ENCODE measurements at places on chromosomes 11 and 22.
A peak's percentile ranks its signal among the peaks of the same experiment; 100 is the strongest.

DNA sequence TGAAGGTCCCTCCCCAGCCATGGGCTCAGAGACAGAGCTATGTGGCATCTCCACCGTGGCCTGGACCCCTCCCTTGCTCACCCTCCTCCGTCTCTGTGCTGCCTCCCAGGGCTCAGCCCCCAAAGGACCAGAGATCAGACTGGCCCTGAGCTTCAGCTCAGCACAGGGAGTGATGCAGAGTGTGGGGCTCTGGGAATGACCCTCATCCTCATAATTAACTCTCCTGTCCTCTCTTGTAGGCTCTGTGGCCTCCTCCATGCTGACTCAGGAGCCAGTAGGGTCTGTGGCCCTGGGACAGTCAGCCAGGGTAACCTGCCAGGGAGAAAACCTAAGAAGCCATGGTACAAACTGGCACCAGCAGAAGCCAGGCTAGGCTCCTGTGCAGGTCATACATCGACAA is 28.7 kb downstream of the GGTLC2 start:
- DNase-seq = no peak

DNA sequence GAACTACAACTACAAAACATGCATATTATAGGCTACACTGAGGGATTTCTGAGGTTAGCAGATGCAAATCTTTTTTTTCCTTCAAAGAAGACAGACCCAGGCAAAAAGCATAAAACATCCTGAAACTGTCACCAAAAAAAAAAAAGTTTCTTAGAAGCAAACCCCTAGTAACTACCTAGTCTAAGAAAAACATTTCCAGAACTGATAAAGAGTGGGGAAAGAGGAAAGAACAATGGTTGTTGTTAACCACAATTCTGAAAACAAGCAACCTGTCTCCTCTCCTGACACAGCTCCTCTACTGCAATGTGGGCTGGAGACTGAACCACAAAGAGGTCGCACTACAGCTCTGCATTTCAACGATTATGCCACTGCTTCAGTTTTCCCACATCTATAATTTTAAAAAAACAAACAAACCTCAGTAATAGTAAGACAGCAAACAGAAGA is 15.0 kb downstream of the DENND5A start:
- DNase-seq = no peak

DNA sequence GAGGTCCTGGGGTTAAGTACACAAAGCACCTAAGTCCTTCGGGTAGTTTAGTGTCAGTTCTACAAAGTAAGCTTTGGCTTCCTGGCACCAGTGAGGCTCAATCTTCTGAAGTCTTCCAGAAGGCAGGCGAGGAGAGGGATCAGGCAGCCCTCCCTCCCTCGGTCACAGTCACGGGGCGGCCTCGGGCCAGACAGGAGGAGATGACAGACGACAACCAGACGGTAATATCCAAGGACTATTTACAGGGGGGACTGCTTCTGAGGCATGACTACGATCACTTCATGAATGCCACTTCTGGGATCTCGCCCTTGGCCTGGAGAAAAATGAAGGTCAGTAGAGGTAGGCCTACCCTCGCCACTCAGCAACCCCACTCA is 383 bp upstream of the TMEM223 start:
- DNase-seq = no peak

GRCh38 chr11:95123556-95123955 is 33.9 kb downstream of the ENDOD1 start:
- DNase-seq = no peak

DNA sequence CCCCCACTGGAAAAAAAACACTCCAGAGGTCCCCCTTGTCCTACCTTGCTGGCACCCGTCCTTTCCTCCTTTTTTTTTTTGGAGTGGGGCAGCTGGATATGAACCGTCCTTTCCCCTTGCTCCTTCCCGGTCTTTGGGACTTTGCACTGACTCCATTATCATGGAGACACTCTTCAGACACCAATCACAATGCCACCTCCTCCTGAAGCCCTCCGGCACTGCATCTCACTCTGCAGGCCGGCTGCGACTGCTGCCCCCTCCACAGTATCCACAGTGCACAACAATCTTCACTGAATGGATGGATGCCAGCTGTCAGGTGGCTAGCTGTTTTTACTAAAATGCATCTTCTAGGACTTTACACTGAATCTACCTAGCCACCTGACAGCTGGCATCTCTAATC is 12.7 kb upstream of the RGL4 start:
- peak; percentile 7 for DNase-seq

DNA sequence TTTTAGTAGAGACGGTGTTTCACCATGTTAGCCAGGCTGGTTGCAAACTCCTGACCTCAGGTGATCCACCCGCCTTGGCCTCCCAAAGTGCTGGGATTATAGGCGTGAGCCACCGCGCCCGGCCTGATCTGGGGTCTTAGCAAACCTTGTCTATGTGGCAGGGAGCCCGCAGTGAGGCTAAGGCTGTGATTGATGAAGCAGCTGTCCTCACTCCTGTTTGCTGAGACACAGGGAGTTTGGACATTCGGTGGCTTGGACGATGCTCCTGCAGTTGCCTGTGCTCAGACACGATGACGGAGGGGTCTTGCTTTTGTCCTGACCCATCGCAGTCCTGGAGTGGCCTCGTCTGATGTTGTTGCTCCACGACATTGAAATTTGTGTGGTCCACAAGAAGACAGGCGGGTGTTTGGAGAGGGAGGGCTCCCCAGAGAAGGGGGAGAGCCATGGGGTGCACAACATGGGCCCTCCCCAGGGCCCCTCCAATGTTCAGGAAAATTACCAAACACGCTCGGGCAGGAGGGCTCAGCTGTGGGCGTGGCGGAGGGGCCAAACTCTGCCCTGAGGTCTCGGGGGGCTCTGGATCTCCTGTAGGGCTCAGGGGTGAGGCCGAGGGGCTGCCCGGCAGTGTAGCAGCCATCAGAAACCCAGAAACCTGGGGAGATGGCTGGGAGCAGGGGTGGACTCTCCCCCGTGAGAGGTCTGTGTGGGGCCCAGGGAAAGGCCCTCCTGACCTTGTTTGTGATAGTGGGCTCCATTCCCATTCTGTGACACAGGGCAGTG is 41.8 kb upstream of the PRR5 start:
- no peak for DNase-seq

GRCh38 chr11:120039039-120039438 is 98.9 kb downstream of the TRIM29 start:
- no peak for DNase-seq

- DNase-seq = no peak
Observed at GRCh38 chr22:43274595-43275240, 68.5 kb downstream of the SCUBE1 start.

- no peak for DNase-seq
Observed at GRCh38 chr22:29284196-29284595, 16.1 kb downstream of the EWSR1 start.

DNA sequence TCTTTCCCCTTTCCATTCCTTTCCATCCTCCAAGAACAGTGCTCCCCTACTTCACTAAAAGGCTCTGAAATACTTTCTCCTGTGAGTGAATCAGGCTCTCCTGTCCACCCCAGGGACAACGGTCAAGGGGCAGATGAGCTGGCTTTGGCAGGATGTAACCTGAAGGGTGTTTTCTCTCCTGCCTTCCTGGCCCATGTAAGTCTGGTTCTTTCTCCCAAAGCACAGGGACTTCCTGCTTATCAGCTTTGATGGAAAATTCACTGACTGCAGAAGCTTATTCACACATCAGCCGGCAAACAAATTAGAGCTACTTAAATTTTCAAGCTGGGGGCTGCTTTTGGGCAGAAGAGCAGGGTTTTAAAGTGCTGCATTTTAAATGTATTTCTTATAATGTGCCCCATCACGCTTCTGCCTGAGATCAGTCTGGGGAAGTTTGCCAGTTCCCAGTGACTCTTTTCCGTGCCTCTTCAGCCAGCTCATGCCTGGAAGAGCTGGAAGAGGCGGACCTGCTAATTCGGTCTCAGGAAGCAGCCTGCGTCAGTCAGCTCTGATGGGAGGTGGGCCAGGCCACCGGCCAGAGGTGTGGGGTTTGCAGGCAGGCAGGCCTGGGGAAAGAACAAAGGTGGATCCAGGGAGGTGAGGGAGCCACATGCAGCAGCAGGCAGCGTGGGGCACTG is 140.4 kb upstream of the TBCEL start:
- DNase-seq = no peak

GRCh38 chr11:64121663-64122410 is 44.1 kb downstream of the MACROD1 start:
- DNase-seq = no peak

DNA sequence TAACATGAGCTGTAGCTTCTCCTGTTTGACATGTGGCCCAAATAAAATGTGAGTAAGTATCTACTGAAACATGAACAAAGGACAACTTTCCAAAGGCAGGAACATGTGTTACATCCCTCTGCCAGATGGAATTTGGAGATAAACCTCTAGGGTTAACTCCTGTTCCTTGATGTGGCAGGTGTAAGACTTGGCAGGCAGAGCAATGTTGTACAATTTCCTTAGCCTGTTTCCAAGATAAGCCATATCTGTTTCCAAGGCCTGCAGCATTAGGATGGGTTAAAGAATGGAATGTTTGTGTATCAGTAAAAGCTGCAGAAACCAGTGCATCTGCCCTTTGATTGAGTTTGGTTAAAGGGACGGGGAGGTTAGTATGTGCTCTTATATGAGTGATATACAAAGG is 8.8 kb upstream of the DNAJB13 start:
- no peak for DNase-seq

DNA sequence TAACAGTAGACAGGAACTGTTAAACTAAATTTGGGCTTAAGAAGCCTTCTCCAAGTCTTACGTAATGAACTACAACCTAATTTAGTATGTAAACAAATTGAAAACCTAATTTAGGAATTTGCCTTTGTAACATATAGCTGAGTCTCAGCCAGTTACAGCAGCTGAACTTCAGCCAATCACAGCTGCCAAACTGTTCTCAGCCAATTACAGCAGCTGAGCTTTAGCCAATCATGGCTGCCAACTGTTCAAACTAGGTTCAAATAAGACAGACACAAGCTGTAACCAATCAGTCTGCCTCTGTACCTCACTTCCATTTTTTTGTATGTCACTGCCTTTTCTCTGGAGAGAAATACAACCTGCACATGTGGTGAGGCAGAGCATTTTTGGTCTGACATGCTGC is 95.0 kb upstream of the CD44 start:
- no peak for DNase-seq

DNA sequence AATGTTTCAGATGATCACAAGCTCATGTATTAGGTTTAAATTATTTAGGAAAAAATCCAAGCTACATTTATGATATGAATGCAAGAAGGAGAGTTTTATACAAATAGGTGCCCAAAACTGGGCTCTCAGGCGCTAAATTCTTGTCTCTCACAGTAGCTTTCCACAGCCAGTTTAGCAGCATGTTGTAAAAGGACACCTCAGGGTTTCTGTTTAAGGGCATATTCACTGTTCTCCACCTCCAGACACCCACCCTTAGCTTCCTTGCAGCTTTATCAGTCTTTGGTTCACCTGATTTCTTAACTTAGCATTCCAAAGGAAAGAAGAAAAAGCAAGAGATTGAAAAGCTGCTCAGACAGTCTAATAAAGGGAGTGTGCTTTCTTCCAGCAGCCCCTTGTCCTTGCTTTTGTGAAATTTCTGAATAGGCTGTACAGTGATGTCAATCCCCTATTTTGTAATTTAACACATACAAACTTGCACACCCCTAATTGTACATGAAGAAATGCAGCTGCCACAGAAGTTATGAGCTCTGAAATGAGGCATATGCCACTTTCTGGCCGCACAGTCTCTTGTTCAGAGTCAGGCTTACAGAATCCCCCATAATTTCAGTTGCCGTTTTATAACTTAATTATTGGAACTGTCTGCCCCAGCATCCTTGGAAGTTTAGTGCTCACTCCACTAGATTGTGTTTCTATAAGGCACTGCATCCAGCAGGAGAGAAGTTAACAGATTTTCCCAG is 262.1 kb downstream of the DDX10 start:
- no peak for DNase-seq

DNA sequence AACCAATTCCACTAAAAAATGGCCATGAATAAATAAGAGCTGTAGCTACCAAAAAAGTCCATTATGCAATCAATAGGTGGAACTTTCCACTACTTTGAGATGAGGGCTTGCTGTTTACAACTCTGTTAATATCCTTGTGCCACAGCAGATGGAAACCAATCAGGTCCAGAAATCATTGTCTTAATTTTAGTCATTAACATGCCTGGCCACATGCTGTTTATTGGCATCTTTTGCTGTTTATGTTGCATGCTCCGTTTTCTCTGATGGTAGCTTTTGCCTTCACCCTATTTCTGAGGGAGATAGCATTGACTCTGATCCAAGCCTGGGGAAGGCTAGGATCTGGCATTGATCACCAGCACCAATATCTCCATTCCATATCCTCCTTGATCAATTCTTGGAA is 192.9 kb upstream of the SEZ6L start:
- no peak for DNase-seq

DNA sequence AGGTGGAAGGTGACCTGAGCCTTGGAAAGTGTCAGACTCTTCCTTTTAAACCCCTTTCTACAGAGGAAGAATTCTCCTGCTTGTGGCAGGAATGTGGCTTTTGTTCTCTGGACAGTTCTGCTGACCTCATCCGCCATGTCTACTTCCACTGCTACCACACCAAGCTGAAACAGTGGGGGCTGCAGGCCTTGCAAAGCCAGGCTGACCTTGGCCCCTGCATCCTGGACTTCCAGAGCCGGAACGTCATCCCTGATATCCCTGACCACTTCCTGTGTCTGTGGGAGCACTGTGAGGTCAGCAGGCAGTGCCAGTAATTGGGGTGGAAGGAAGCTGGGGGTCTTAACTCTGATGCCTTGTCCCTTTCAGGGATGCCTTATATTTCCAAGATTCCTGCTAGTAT is 9.3 kb downstream of the HINFP start:
- DNase-seq = no peak

GRCh38 chr11:92211576-92212167 is 12.9 kb upstream of the FAT3 start:
- DNase-seq = no peak

GRCh38 chr11:8019314-8020243 is 32.4 kb downstream of the EIF3F start:
- DNase-seq = peak; percentile 56

GRCh38 chr11:64306876-64307622 is 1.7 kb downstream of the ESRRA start:
- no peak for DNase-seq

- DNase-seq = no peak
Observed at GRCh38 chr11:73147771-73148681, 5.9 kb upstream of the FCHSD2 start.

DNA sequence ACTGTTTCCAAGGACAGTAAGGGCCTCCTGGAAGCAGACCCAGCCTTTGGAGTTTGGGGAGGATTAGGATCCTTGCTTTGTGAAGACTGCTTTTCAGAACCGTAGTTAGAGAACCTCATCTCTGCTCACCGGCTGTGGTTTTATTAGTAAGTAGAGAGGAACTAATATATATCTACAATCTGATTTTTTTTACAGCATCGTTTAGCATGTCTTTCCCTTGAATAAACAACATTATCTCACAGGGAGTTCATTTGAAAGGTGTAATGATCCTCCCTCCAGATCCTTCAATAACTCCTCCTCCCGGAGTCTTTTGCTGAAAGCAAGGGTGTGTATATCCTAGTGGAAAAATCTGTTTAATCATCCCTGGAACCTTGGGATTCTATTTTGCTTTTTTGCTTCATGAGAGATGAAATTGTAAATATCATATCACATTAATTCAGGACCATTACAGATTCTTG is 132.7 kb downstream of the DBX1 start:
- DNase-seq = no peak

GRCh38 chr22:24066260-24066659 is 55.2 kb downstream of the CABIN1 start:
- no peak for DNase-seq

Data from activated T-cell treated with anti-CD3 and anti-CD28 coated beads, Interleukin-2, amount 50 U/mL, for 24 hours (primary cell).